ENCODE measurements at places on chromosomes 12 and 14. TPM values are rescaled to one million over a fixed set of nuclear protein-coding genes. Genes with fewer than 3 reads are reported as not detected.

- peaks cover 14% of the 10 kb centered on the region for H3K4me1 ChIP-seq
- peak overlapping the region; percentile 88 for H3K27ac ChIP-seq
- no peaks in the 10 kb centered on the region for H3K27me3 ChIP-seq
- peak overlapping the region; percentile 98 for H3K4me3 ChIP-seq
- no peak for DNase-seq
These were observed 484 bp downstream of the PPP1CC start for GRCh38 chr12:110742096-110742717.

DNA sequence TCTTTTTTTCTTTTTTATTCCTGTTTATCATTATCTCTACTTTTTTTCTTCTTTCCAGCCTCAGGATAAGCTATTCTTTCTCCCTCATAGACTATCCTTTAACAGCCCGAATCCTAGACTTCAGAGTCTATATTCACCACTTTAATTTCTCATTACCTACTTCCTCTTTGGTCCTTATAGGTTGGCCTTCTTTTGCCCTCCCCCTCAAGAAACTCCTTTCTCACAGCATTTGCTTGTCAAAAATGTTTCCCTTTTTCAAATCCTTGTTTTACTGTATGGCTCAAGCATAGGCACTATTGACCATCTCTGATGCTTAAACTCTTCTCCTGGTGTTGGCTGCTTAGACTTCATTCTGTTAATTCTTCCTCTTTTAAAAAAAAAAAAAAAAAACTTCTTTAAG is 52.5 kb downstream of the KIAA0586 start:
- no peaks in the 10 kb centered on the region for H3K4me1 ChIP-seq
- H3K4me3 ChIP-seq: no peak overlapping the region
- no peak for DNase-seq
- H3K27ac ChIP-seq: no peak overlapping the region
- H3K36me3 ChIP-seq: peaks cover 27% of the 10 kb centered on the region
- no peaks in the 10 kb centered on the region for H3K27me3 ChIP-seq

DNA sequence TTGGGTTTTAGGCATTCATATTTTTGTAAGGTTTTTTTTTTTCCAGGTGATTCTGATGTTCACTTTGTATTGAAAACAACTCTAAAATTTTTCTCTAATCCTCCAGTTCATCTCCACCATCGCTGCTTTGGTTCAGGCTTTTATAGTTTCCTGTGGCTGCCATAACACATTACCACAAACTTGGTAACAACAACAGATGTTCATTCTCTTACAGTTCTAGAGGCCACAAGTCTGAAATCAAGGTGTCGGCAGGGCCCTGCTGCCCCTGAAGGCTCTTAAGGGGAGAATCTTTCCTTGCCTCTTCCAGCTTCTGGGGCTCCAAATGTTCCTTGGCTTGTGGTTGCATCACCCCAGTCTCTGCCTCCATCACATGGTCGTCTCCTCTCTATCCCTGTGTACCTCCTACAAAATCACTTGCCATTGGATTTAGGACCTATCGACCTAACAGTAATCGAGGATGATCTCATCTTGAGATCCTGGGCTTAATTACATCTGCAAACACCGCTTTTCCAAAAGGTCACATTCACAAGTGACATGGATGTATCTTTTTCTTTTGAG is 55.2 kb downstream of the PELI2 start:
- H3K27me3 ChIP-seq: no peaks in the 10 kb centered on the region
- H3K4me3 ChIP-seq: peak overlapping the region; percentile 21
- peaks cover 4% of the 10 kb centered on the region for H3K36me3 ChIP-seq
- H3K4me1 ChIP-seq: peaks cover 79% of the 10 kb centered on the region
- peak; percentile 65 for DNase-seq
- H3K27ac ChIP-seq: peak overlapping the region; percentile 99

GRCh38 chr12:126358806-126359205 is 1293.6 kb downstream of the AACS start:
- H3K4me3 ChIP-seq: no peak overlapping the region
- DNase-seq: no peak
- no peaks in the 10 kb centered on the region for H3K27me3 ChIP-seq
- H3K36me3 ChIP-seq: no peaks in the 10 kb centered on the region

DNA sequence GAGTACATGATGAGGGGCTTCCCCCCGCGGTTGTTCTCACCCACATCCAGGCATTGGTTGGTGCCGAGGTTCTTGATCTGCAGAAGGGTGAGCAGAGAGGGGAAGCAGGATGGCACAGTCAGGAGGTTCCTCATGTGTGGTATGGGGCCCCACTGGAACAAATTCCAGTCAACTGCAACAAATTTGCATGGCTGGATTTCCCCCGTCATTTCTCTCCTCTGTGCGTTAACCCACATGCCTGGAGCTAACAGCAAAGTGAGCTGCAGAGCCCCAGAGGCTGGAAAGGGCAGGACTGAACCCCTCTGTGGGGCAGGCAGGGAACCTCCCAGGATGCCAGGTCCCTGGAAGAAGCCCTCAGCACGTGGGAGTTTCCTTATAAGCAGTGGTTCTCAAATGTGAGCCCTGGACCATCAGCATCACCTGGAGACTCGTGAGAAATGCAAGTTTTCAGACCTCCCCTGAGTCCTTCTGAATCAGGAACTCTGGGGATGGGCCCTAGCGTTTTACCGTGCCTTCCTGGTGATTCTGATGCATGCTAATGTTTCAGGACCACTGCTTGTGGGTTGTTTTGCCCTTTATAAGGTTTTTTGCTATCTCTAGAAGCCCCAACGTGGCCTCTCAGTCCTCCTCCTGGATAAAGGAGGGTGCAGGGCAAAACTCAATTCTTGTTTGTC is 11.0 kb upstream of the CELA1 start:
- DNase-seq: no peak
- H3K27ac ChIP-seq: no peak overlapping the region
- H3K27me3 ChIP-seq: no peaks in the 10 kb centered on the region
- peaks cover 55% of the 10 kb centered on the region for H3K36me3 ChIP-seq
- H3K4me1 ChIP-seq: no peaks in the 10 kb centered on the region
- no peak overlapping the region for H3K4me3 ChIP-seq

DNA sequence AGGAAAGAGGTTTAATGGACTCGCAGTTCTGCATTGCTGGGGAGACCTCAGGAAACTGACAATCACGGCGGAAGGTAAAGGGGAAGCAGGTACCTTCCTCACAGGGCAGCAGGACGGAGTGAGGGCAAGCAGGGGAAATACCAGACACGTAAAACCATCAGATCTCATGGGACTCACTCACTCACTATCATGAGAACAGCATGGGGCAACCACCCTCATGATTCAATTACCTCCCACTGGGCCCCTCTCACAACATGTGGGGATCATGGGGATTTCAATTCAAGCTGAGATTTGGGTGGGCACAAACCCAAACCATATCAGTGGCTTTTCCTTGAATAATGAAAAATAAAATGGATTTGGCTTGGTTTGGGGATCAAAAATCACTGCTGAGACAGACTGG is 380.5 kb downstream of the VRK1 start:
- no peak overlapping the region for H3K4me3 ChIP-seq
- H3K27me3 ChIP-seq: no peaks in the 10 kb centered on the region
- H3K36me3 ChIP-seq: no peaks in the 10 kb centered on the region
- peaks cover 6% of the 10 kb centered on the region for H3K4me1 ChIP-seq
- no peak overlapping the region for H3K27ac ChIP-seq
- DNase-seq: no peak

- no peaks in the 10 kb centered on the region for H3K36me3 ChIP-seq
- peaks cover 66% of the 10 kb centered on the region for H3K27me3 ChIP-seq
- H3K4me1 ChIP-seq: peaks cover 11% of the 10 kb centered on the region
- no peak overlapping the region for H3K4me3 ChIP-seq
- no peak for DNase-seq
These were observed 686 bp downstream of the B4GALNT1 start for GRCh38 chr12:57632073-57632957.

GRCh38 chr12:98064501-98064900 is 450.9 kb upstream of the TMPO start:
- no peak overlapping the region for H3K4me3 ChIP-seq
- no peaks in the 10 kb centered on the region for H3K36me3 ChIP-seq
- no peak for DNase-seq
- no peaks in the 10 kb centered on the region for H3K27me3 ChIP-seq

GRCh38 chr14:85247071-85247470 is 282.9 kb upstream of the FLRT2 start:
- H3K27ac ChIP-seq: no peak overlapping the region
- H3K36me3 ChIP-seq: no peaks in the 10 kb centered on the region
- no peaks in the 10 kb centered on the region for H3K4me1 ChIP-seq
- no peak for DNase-seq
- no peak overlapping the region for H3K4me3 ChIP-seq

DNA sequence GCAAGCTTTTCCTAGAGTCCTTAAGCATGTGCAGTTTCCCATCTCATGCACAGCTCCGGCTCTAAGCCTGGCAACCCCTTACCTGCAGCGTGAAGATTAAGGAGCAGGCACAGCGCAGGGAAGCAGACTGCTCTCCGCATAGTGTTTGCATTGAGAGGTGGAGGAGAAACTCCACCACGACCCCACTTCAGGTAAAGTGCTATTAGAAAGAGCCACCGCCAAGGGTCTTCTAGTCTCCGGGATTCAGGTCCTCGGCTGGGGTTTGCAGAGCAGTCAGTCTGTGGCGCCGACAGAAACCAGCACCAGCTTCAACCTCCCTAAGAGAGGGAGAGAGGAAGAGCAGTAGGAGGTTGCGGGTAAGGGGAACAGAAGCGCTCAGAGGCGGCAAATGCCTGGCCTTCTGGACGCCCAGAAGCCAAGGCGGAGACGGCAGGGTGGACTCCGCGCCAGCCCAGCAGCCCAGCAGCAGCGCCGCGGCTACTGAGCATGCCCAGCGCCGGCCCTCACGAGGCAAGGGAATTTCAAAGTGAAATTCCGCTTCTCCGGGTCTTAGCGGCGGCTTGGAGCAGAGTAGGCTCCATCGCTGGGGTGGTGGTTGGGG is at the start of gene PTPRR:
Gene PTPRR (minus strand): TSS at position 488 of the 601 bp plus-strand sequence. CDS start 348 bp downstream, at position 140.
- no peak within 1 kb of the TSS for H3K27ac ChIP-seq
- H3K36me3 ChIP-seq: no peaks in the 10 kb centered on the region
- H3K4me1 ChIP-seq: no peaks in the 10 kb centered on the region
- no peak for DNase-seq

DNA sequence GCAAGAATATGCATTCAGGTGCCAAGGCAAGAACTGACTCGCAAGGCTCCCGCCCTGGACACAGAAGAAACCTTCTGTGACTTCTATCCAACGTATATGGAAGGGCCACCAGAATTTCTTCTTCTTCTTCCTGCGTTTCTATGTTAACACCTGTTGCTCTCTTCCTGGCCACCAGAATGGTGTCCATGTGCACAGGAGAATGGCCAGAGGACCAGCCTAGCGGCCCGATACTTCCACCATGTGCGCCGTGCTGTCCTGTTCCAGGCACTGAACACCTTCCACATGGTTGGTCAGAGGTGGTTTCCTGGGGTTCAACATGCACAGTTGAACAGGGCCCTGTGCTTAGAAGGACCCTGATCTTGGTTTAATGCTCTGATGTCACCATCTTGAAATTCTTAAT is 455.8 kb downstream of the BCL11B start:
- H3K27ac ChIP-seq: no peak overlapping the region
- H3K4me3 ChIP-seq: no peak overlapping the region
- H3K36me3 ChIP-seq: no peaks in the 10 kb centered on the region
- peaks cover 6% of the 10 kb centered on the region for H3K4me1 ChIP-seq

DNA sequence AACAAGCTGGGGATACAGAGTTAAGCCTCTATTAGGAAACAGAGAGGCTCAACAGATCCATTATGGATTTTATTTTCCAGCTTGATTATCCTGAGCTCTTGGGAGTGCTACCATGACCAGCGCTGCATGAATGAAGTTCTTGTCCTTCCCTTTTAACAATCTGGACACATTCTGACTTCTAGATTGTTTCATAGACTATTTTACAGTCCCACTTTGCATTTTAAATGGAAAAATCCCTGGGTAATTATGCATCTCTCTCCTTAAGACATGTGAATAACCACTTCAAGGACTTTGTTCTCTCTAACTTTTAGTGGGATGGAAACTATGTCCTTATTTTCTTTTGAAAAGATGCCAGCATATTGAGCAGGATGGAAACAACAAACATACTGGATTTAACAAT is 2.0 kb downstream of the CCDC198 start:
- H3K27me3 ChIP-seq: no peaks in the 10 kb centered on the region
- H3K4me1 ChIP-seq: no peaks in the 10 kb centered on the region
- no peak overlapping the region for H3K4me3 ChIP-seq
- no peaks in the 10 kb centered on the region for H3K36me3 ChIP-seq
- no peak for DNase-seq
- H3K27ac ChIP-seq: no peak overlapping the region

GRCh38 chr12:5033883-5034282 is 9.8 kb upstream of the KCNA5 start:
- H3K27me3 ChIP-seq: no peaks in the 10 kb centered on the region
- no peak overlapping the region for H3K4me3 ChIP-seq
- no peaks in the 10 kb centered on the region for H3K36me3 ChIP-seq
- no peak overlapping the region for H3K27ac ChIP-seq
- DNase-seq: no peak

- peak overlapping the region; percentile 55 for H3K27ac ChIP-seq
- no peak for DNase-seq
- peaks cover 15% of the 10 kb centered on the region for H3K36me3 ChIP-seq
- peaks cover 58% of the 10 kb centered on the region for H3K4me1 ChIP-seq
These were observed 4.6 kb downstream of the FOXJ2 start for GRCh38 chr12:8037046-8037663.

GRCh38 chr14:63487724-63488123 is 55.5 kb downstream of the PPP2R5E start:
- H3K27me3 ChIP-seq: no peaks in the 10 kb centered on the region
- no peak overlapping the region for H3K4me3 ChIP-seq
- no peaks in the 10 kb centered on the region for H3K4me1 ChIP-seq
- no peak for DNase-seq

DNA sequence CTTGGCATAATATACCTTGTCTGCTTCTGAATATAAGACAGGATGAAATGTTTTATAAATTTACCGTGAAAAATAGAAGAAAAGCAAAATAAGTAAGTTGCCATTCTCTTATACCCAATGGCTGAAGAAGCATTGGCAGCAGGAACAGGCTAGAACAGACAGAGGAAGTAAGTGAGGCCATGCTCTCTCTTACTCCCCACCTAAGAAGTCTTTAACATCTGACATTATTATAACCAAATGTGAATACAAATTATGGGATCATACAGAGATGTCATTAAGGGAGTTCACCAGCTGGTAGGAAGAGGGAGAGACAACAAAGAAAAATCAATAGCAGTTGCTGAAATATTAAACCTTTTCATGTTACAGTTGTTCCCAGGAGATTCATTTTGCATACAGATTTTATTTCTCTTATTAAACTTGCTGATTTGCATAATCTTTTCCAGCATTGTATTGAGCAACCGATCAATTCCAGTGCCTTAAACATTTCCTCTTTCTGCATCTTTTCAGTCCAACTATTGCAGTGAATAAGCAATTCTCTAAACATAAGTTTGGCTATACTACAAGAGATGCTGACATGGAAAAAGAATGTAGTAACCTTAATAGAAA is 270.6 kb downstream of the SLC6A15 start:
- H3K27ac ChIP-seq: no peak overlapping the region
- no peaks in the 10 kb centered on the region for H3K36me3 ChIP-seq

- no peak for DNase-seq
- no peak overlapping the region for H3K27ac ChIP-seq
- no peaks in the 10 kb centered on the region for H3K36me3 ChIP-seq
- no peaks in the 10 kb centered on the region for H3K27me3 ChIP-seq
These were observed 79.7 kb upstream of the GNG2 start for GRCh38 chr14:51780741-51781140.

- H3K36me3 ChIP-seq: no peaks in the 10 kb centered on the region
- H3K4me3 ChIP-seq: no peak overlapping the region
- no peak for DNase-seq
- no peak overlapping the region for H3K27ac ChIP-seq
These were observed 94.0 kb downstream of the SRRM4 start for GRCh38 chr12:119075222-119075787.

Gene NOXRED1
- total RNA-seq: 0.19 TPM

Gene IKBIP
- 17.4 TPM for total RNA-seq

Gene SLC38A4
- total RNA-seq: 1.2 TPM

Gene LRP1-AS
- total RNA-seq: not detected

Gene RABGGTA
- 14.8 TPM for total RNA-seq

Gene KLRB1
- total RNA-seq: 22.6 TPM

Gene NUDT14
- 18.1 TPM for total RNA-seq

Gene OR6C4
- total RNA-seq: not detected

Gene ZNF891
- 1.0 TPM for total RNA-seq

All from thymus (tissue), 14 donors.